ENCODE measurements at places on chromosomes 16 and 17.

GRCh38 chr17:50659179-50659578 lies 24.5 kb downstream of the ABCC3 start:
- DNase-seq: no peak

DNA sequence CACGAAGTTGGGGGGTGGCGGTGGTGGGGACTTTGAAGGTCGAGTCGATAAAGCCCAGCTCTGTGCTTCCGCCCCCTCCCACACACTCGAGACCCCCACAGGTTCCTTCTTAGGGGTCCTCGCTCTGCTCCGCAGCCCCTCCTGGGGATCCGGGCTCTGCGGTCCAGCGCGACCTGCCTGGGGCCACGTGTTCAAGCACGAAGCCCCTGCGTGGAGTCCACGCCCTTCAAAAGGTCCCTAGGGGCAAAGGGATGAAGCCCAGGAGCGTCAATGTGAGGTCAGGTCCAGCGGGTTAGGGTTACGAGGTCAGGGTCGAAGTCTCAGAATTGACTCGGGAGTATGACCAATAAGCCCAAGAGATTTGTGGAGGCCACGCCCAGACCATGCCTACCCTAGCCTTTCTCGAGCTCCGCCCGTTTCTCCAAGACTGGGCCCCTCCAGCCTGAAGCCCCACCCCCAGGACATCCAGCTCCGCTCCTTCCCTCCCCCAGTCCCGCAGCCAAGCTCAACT lies 786 bp upstream of the CACNA1G start:
- no peak for DNase-seq

DNA sequence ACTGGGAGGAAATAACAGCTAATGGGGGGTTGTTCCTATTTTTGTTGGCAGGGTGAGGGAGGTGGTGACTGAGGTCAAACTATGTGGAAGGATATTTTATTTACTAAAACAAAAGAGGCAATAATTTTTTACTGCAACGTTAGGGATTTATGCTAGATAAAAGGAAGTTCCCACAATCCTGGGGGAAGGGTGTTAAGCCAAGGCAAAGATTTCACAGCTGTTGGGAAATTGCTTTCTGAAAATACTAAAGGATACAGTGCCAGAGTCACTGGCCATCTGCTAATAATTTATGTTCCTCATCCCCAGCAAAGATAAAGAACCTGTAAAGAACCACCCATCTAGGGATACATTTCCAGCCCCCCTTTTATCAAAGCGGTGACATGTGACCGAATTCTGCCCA lies 756.0 kb upstream of the RBFOX1 start:
- no peak for DNase-seq

GRCh38 chr17:74873874-74874614 lies 1.2 kb upstream of the FDXR start:
- no peak for DNase-seq

DNA sequence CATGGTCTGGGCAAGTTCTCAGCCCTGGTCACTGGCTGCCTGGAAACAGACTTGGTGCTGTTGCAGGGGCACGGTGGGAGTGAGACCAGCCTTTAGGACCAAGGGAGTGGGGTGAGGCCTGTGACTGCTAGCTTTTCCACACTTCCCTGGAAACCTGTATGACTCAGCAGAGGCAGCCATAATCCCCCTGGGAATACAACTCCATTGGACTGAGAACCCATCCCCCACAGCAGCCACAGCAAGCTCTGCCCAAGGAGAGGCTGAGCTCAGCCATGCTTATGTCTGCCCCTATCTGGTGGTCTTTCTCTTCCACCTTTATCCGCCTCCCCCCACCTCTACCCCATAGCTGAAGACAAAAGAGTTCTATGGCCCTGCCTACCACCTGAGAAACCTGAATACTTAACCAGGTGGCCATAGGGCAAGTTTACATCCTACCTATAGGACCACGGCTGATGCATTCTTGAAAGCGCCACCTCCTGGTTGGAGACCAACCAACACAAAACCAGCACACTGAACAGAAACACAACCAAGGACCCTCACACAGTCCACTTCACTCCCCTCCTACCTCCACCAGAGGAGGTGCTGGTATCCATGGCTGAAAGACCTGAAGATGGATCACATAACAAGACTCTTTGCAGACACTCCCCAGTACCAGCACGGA lies 816.2 kb upstream of the SOX9 start:
- no peak for DNase-seq

- no peak for DNase-seq
Observed at GRCh38 chr17:64232466-64233262, 30.4 kb downstream of the TEX2 start.

- no peak for DNase-seq
Observed at GRCh38 chr17:73198201-73198929, 5.5 kb downstream of the COG1 start.

GRCh38 chr16:67169642-67170167 lies 633 bp upstream of the NOL3 start:
- DNase-seq: no peak

- no peak for DNase-seq
Observed at GRCh38 chr17:49576088-49576916, 631 bp downstream of the NXPH3 start.

DNA sequence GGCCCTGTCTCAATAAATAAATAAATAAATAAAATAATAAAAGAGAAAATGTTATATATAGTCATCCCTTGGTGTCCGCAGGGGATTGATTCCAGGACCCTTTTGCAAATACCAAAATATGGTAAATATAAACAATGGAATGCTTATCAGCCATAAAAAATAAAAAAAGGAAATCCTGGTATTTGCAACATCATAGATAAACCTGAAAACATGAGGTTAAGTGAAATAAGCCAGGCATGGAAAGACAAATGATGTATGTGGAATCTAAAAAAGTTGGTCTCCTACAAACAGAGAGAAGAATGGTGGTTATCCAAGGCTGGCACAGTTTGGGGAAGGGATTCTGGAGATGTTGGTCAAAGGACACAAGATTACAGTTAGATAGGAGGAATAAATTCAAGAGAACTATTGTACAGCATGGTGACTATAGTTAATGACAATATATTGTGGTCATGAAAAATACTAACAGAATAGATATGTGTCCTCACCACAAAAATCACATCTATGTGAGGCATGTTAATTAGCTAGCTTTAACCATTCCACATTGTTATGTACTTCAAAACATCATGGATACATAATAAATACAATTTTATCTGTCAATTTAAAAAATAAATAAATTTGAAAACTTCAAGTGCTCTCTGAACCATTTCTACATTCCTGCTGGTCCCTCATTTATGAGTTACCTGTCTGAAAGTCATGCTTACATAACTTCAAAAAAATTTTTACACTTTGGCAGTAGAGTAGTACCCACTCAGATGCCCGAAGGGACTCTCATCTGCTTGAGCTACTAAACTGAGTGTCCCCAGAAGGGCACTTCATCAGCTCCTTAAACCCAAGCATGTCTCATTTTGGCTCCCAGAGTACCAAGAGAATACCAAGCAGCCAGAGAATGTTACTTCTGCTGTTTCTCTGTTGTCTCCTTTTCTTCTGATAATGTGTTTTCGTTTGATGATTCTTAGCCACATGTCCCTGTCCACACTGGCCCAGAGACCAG lies 26.6 kb downstream of the N4BP1 start:
- DNase-seq: peak; percentile 13

GRCh38 chr17:80931421-80932265 lies 60.0 kb upstream of the CHMP6 start:
- DNase-seq: peak; percentile 76

Measured in fibroblast of skin of left biceps (primary cell).